ENCODE measurements at places on chromosomes 12 and 14.

- no peak overlapping the region for H3K27ac ChIP-seq
- no peaks in the 10 kb centered on the region for H3K27me3 ChIP-seq
- peak; percentile 47 for DNase-seq
Observed at GRCh38 chr14:100615736-100616695, 28.8 kb upstream of the BEGAIN start.

- H3K27me3 ChIP-seq: no peaks in the 10 kb centered on the region
- H3K27ac ChIP-seq: no peak overlapping the region
- no peak overlapping the region for H3K4me3 ChIP-seq
- no peaks in the 10 kb centered on the region for H3K4me1 ChIP-seq
- DNase-seq: no peak
Observed at GRCh38 chr14:34484726-34485125, 22.7 kb upstream of the SPTSSA start.

DNA sequence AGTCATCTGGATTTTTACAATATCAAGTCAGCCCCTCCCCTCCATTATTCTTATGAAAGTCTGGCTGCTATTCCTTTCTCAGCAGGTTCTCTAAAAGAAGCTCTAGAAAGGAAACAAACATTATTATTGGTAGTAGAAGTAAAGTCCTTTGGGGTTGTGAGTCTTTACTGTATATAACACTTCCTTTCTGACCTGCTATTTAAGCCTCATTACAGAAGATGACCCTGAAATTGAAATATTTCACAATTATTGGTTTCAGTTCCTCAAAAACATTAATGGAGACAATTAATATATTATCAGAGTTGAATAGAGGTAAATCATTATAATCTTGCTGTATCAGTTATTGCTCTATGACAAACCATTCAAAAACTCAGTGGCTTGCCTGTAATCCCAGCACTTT lies 19.3 kb downstream of the PLEKHA5 start:
- no peak overlapping the region for H3K27ac ChIP-seq
- H3K36me3 ChIP-seq: no peaks in the 10 kb centered on the region
- no peaks in the 10 kb centered on the region for H3K4me1 ChIP-seq
- H3K27me3 ChIP-seq: no peaks in the 10 kb centered on the region
- H3K4me3 ChIP-seq: no peak overlapping the region
- DNase-seq: no peak

- H3K27ac ChIP-seq: no peak overlapping the region
- H3K4me3 ChIP-seq: no peak overlapping the region
- no peaks in the 10 kb centered on the region for H3K4me1 ChIP-seq
- no peak for DNase-seq
- H3K27me3 ChIP-seq: no peaks in the 10 kb centered on the region
Observed at GRCh38 chr12:72578327-72578726, 306.2 kb downstream of the TRHDE start.

GRCh38 chr14:70651522-70651921 lies 9.8 kb downstream of the TTC9 start:
- DNase-seq: no peak
- H3K27me3 ChIP-seq: no peaks in the 10 kb centered on the region
- no peaks in the 10 kb centered on the region for H3K4me1 ChIP-seq

GRCh38 chr14:58863661-58864345 lies 226.0 kb downstream of the DACT1 start:
- no peaks in the 10 kb centered on the region for H3K27me3 ChIP-seq
- H3K4me1 ChIP-seq: no peaks in the 10 kb centered on the region
- peak overlapping the region; percentile 21 for H3K27ac ChIP-seq
- no peaks in the 10 kb centered on the region for H3K36me3 ChIP-seq
- DNase-seq: no peak

GRCh38 chr12:114935658-114936057 lies 251.7 kb upstream of the TBX3 start:
- H3K4me3 ChIP-seq: no peak overlapping the region
- no peaks in the 10 kb centered on the region for H3K36me3 ChIP-seq
- DNase-seq: no peak
- H3K27me3 ChIP-seq: no peaks in the 10 kb centered on the region
